ENCODE measurements at places on chromosomes 1 and 21.

DNA sequence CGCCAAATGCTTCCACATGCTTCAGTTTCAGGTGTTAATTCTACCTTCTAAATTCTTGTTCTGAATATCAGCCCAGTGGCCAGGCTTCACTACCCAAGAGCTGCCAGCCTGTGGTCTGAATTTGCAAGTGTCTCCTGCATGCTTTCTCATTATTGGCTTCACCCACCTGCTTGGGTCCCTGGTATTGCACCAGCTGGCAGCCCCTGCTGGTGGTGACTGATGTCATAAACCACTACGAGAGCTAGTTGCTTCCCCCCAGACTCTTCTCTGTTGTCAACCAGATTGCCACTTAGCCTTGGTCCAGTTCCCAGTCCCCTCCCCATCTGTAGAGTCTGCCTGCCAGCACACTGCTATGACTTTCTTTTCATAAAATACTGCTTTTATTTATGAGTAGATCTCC lies 197.7 kb upstream of the DUSP10 start:
- no peak for DNase-seq

DNA sequence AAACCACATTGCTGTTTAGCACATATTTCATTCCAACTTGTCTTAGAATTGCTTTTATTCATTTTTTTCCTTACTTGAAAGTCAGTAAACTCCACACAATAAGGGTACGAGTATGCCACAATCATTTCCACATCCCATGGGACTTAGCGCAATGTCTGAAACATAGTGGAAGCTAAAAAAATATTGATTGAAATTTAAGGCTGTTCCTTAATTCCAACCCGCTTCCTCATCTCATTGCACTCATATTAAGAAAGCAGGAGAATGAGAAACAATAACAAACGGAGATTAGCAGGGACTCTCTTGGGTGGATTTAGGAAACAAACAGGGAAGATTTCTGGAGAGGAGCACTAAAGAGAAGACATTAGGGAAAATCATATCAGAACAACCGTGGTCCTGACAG lies 39.3 kb upstream of the RGS4 start:
- no peak for DNase-seq

GRCh38 chr1:55131218-55131617 lies 83.9 kb downstream of the USP24 start:
- no peak for DNase-seq

- no peak for DNase-seq
Measured at GRCh38 chr1:205061227-205061626, 18.2 kb downstream of the CNTN2 start.

GRCh38 chr1:236507022-236507700 lies 16.6 kb upstream of the LGALS8 start:
- no peak for DNase-seq

DNA sequence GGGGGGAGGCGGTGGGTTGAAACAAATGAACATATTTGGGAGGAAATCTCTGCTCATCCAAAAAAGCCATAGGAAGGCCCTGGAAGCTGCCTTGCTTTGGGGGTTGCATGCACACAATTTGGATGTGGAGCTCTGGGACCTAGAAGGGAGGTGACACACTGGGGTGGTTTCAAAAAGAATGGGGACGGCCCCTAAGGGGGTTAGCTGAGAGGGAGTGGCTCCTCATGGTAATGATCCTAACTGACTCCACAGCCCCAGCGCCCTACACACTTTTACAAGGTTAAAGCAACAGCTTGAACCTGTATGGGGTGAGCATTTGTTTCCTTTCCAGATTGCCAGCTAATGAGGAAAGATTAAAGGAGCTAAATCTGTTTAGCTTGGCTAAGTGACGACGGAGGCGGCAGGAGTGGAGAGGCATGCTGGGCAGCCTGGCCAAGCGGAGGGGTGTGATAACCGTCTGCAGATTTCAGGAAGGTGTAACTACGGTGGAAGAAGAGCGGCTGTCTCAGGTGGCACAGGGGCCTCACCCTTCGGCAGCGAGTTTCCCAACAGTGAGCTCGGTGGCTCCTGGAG lies 107.3 kb downstream of the RNF220 start:
- DNase-seq, result no peak

DNA sequence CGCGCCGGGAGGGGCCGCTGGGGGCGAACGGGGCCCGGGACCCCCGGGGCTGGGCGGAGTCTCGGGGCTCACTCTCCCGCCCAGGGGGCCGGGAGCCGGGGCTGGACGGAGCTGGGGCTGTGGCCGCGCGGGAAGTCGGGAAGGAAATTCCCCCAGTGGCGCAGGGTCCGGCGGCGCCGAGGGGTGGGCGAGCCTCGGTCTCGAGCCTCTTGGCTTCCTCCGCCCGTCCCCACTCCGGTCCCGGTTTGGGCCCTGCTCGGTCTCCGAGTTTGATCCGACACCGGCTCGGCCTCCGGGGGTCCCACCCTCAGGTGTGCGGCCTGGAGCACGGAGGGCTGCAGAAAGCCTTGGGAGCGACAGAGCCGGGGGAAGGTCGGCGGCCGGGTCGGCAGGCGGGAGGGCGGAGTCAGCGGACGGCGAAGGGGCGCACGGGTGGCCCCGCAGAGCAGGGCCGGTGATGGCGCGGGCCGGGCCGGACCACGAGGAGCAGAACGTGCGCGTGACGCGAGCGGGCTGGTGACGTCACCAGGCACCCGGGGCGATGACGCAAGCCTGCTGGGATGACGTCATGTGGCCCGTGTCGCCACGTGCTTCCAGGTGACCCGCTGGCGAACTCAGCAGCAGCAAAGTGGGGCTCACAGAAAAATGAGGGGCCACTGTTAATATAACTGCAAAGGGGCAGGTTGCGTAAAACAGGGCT lies 610 bp upstream of the HES4 start:
- DNase-seq, result no peak

GRCh38 chr1:30764939-30765555 lies 7.5 kb upstream of the LAPTM5 start:
- DNase-seq, result no peak

DNA sequence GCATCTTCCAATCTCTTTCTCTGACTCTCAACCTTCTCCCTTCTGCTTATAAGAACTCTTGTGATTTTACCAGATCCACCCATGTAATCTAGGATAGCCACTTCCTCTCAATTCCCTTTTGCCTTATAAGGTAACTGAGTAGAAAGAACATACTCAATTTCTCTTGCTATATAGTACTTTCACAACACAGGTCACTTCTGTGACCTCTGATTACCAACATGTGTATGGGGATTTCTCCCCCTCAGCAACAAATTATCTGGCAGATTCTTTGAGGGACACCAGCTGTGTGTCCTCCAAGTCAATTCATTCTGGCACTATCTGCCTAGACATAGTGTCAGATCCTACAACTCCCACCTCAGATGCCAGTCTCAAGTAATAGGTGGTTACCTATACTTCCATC lies 62.5 kb downstream of the IL23R start:
- no peak for DNase-seq

GRCh38 chr1:1950940-1951339 lies 31.9 kb upstream of the TMEM52 start:
- DNase-seq, result no peak

DNA sequence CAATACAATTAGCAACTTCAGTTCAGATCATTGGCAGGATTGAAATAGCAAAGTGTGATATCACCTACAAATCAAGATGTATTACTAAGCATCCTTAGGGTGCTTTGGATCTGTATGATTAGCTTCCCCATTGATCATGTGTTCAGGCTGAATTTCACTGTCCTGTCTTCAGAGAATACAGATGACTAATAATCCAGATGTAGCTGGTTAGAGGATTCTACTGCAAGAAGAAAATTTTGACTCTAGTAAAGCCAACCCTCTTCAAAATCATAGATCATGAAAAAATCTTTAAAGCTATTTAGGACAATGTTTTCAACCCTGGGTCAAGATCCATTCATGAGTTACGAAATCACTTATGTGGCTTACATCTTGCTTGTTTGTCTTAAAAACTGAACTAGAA lies 184.4 kb downstream of the PTGER3 start:
- no peak for DNase-seq

- DNase-seq, result no peak
Measured at GRCh38 chr1:235642943-235643371, 6.6 kb downstream of the GNG4 start.

DNA sequence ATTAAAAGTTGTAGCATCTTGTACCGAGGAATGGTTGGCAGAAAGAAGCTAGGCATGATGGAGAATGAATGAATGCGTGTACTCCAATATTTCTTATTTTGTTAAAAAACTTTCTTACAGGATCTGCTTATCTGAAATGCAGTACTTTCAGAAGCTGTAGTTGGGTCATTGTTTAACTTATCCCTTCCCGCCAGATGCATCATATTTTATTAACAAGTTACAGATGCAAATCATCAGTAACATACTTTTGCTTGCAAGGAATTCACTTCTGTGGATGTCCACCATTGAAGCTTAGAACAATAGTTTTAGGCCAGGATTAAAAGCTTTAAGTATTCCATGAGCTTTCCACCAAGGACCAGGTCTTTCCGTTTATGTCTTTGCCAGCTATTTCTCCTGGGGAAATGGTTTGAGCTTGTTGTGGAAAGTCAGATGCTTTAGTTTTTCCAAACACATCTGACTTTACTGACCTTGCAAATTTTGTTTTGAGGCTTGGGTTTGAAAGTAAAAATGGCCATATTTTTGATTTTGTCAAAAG lies 65.4 kb downstream of the PATJ start:
- DNase-seq, result no peak

- DNase-seq, result no peak
Measured at GRCh38 chr1:112583366-112583765, 35.6 kb downstream of the ST7L start.

- no peak for DNase-seq
Measured at GRCh38 chr21:43917515-43918384, 52.7 kb downstream of the AGPAT3 start.

- DNase-seq, result no peak
Measured at GRCh38 chr1:66495495-66495894, 38.5 kb upstream of the SGIP1 start.

DNA sequence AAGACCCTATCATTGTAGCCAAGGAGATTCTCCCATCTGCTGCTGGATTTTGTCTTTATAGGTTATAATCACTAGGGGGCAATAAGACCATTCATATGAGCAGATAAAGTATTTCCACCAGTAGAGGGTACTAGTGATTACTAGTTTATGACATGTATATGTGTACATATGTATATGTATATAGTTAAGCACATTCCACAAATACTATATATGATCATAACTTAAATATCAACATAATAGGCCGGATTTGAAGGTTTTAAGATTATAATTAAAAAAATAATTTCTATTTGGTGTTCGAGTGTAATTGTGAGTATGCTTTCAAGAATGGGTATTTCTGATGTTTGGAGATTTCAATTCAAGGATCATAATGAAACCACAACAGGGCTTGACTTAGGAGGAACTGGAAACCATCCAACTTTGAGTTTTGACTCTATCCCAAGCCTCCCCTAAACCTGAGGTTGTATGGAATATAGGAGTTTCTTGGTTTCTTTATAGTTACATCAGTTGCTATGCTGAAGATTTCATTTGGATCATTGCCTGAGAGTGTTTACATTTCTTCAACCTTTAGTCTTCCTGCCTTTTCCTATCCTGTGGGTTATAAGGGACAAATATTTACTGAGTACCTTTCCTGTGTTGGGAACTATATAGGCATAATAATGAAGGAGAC lies 16.9 kb downstream of the TCEANC2 start:
- peak; percentile 59 for DNase-seq

DNA sequence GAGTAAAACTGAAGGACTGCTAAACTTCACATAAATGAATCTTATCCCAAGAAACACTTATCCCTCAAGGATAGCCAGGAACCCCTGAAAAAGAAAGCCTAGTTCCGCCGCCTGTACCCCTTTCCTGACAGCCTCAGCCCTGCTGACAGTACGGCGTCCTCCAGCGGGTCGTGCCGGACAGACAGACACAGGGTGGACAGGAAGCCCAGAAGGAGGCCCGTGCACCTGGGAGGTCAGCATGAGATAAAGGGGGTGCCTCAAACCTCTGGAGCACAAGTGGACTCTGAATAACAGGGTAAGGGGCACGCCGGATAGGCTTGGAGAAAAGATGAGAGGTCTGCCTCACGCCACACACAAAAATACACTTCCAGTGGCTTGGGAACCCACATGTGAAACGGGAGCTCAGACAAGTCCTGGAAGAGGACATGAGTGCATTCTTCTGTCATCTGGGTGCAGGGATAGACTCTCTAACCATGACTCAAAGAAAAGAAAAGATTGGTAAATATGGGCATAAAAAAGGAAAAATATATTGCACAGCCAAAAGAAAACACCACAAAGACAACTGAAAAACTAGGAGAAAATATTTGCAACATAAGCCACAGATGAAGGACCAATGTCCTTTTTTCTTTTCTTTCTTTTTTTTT lies 17.3 kb upstream of the ADARB1 start:
- DNase-seq, result no peak

DNA sequence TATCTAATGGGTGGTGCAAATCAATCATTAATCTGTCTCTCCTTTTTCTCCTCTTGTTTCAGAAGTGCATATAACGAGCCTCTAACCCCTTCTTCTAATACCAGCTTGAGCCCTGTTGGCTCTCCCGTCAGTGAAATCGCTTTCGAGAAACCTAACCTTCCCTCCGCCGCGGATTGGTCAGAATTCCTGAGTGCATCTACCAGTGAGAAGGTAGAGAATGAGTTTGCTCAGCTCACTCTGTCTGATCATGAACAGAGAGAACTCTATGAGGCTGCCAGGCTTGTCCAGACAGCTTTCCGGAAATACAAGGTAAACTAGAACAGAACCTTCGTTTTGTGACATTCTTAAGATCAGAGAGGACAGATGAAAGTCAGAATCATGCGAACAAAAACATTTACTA lies 25.3 kb upstream of the VAMP3 start:
- no peak for DNase-seq

GRCh38 chr1:40621821-40622450 lies 43.5 kb downstream of the RIMS3 start:
- no peak for DNase-seq

DNA sequence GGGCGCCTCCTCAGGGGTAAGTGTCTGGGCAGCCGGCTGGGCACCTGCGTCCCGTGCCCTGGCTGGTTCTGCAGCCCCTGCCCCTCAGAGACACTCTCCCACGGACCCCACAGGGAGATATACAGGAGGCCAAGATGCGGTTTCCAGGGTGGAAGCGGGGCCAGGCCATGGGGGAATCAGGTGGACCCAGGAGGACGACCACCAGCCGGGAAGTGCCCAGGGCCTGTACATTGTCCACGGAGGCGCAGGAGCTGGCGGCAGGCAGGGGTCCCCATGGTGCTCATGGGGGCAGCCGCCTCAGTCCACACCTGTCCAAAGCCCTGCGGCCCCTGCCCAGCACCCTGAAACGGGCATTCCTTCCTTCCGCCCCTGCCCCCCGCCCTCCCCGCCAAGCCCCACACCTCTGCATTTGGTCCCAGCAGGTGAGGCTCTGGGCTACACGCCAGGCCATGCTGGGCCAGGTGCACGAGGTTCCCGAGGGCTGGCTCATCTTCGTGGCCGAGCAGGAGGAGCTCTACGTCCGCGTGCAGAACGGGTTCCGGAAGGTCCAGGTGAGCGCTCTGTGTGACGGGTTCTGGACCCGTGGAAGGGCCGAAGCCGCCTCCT lies 36.7 kb downstream of the SLC19A1 start:
- DNase-seq, result no peak

Measured in NCI-H748 treated with DMSO at 0.1 percent for 48 hours (cell line).